NCI-H1417 (cell line): ENCODE measurements at places on chromosomes 5 and 9.

GRCh38 chr5:160547872-160548271, 126.2 kb downstream of the PTTG1 start:
- no peak for DNase-seq

- DNase-seq = no peak
Measured at GRCh38 chr5:166823360-166823759, 1468.1 kb upstream of the WWC1 start.

DNA sequence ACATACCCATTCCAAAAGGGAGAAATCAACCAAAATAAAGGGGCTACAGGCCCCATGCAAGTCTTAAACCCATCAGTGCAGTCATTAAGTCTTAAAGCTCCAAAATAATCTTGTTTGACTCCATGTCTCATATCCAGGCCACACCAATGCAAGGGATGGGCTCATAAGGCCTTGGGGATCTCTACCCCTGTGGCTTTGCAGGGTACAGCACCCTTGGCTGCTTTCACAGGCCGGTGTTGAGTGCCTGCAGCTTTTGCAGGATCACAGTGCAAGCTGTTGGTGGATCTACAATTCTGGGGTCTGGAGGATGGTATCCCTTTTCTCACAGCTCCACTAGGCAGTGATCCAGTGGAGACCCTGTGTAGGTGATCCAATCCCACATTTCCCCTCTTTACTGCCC, 5.0 kb upstream of the SPINK14 start:
- DNase-seq = no peak

- DNase-seq = no peak
Measured at GRCh38 chr9:126117631-126118030, 209.0 kb upstream of the MVB12B start.

DNA sequence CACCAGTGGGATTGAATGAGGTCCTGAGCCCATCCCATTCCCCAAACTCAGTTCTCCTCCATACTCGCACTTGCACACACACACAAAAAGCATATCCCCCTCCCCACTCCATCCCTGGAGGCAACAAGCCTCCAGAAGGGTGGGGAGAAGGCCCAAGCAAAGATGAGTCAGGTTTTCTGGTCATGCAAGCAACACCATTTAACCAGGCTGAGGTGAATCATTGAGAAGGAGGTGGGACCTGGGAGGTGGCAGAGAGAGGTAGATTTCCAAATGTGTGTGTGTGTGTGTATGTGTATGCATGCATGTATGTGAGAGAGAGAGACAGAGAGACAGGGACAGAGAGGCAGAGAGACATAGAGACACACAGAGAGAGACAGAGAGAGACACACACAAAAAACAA, 185.2 kb upstream of the TRIM32 start:
- DNase-seq = no peak

DNA sequence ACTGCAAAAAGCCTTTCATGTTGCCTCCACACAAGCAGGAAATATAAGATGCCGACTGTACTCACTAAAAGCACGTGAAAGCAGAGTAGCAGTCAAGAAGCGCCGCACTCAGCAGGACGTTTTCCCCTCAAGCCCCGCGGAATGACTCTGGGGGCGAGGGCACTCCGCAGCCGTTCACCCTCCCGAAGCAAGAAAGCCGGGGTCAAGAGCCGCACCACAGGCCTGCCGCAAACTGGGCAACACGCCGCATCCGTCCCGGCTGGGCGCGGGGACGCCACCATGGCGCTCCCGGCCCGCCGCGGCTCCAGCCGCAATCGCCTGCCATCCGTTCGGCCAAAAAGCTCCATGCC, 364 bp downstream of the RPS6 start:
- DNase-seq = no peak

GRCh38 chr5:34053133-34053532, 10.1 kb upstream of the C1QTNF3 start:
- DNase-seq = no peak
